H4 (cell line): ENCODE measurements at places on chromosomes 7 and 10. TPM values are rescaled to one million over a fixed set of nuclear protein-coding genes. Genes with fewer than 3 reads are reported as not detected.

SEMA3C gene
- 135 and 150 TPM in 2 replicates for total RNA-seq

DUSP5 gene
- 5.4 and 10.5 TPM in 2 replicates for total RNA-seq

GIMAP2 gene
- 19.7 and 22.0 TPM in 2 replicates for total RNA-seq

COMTD1 gene
- total RNA-seq: 7.9 and 19.9 TPM in 2 replicates

C7orf57 gene
- 0.06 and 0.08 TPM in 2 replicates for total RNA-seq

LRMDA gene
- 0.10 TPM in 1 of 2 replicates, not detected in the other for total RNA-seq

EBF3 gene
- 0.33 TPM in 2 replicates for total RNA-seq

TRIL gene
- total RNA-seq: not detected in 2 replicates

PRF1 gene
- total RNA-seq: not detected in 2 replicates

WNT2 gene
- total RNA-seq: not detected in 2 replicates

PGAM2 gene
- total RNA-seq: not detected in 2 replicates

ANKRD2 gene
- total RNA-seq: 0.15 TPM in 1 of 2 replicates, not detected in the other

PCDH15 gene
- 0.35 TPM in 1 of 2 replicates, not detected in the other for total RNA-seq

LBX1 gene
- total RNA-seq: not detected in 2 replicates

EMX2 gene
- total RNA-seq: not detected in 2 replicates

VWDE gene
- total RNA-seq: 2.0 and 3.1 TPM in 2 replicates

LHFPL3 gene
- 0.43 TPM in 1 of 2 replicates, not detected in the other for total RNA-seq

NEUROG3 gene
- 0.14 TPM in 1 of 2 replicates, not detected in the other for total RNA-seq

MYOF gene
- total RNA-seq: 30.2 and 31.1 TPM in 2 replicates

UCN3 gene
- not detected in 2 replicates for total RNA-seq

FOXP2 gene
- total RNA-seq: 1.7 and 2.0 TPM in 2 replicates

GPR22 gene
- not detected in 2 replicates for total RNA-seq

TMEM225B gene
- 0.19 and 1.6 TPM in 2 replicates for total RNA-seq

OR6B1 gene
- total RNA-seq: not detected in 2 replicates

NEUROD6 gene
- not detected in 2 replicates for total RNA-seq

GIMAP4 gene
- total RNA-seq: 0.12 TPM in 1 of 2 replicates, not detected in the other

SPDYE11 gene
- not detected in 2 replicates for total RNA-seq

CPA2 gene
- total RNA-seq: not detected in 2 replicates
